ENCODE measurements at places on chromosomes 13 and 19.

DNA sequence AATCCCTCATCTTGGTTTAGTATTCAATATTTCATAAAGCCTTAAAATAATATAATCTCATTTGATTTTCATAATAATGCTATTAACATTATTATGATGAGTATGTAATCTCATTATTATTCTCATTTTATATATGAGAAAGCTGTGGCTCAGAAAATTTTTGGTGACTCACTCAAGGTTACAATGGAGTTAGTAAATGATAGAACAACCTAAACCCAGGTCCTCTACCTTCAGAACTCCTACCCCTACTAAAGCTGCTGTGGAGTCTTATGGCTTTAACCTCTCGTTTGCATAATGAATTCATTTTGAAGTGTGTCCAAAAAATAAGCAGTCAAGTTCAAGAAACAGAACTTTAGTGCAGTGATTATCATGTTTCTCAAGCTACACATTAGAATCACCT is 226.3 kb downstream of the TBC1D4 start:
- no peak for DNase-seq

- no peak for DNase-seq
Observed at GRCh38 chr13:84845907-84846619, 953.2 kb downstream of the SLITRK6 start.

DNA sequence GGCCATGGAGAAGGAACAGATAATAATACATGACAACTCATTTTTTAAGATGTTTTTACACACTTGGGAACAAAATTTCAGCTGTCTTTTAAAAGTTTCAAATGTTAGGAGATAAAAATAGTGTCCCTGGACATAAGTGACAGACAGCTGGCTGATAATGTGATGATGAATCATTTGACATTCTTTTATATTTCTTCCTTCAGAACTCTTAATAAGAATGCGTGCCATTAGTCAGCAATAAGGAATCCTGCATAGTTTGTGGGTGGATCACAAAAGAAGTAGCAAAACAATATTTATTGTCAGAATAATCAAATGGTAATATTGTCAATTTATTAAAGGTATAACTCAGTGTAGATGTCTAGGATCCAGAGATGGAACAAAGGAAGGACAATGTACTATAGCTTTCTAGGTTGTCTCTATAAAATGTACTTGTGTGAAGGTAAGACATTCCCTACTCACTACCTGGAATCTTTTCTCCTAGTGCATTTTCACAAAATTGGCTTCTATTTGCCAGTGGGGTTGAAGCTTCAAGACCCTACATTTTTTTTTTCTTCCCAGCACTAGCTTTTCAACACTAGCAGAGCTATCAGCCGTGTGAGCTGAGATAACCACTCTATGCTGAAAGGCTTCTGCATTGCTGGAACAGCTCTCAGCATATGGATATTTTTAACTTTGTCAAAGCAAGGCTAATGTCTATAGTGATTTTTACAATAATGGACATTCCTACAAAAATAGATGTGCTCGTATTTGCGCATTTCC is 175.6 kb upstream of the SLITRK6 start:
- DNase-seq = no peak

- no peak for DNase-seq
Observed at GRCh38 chr13:96871469-96871868, 122.8 kb downstream of the OXGR1 start.

- peak; percentile 62 for DNase-seq
Observed at GRCh38 chr19:41753159-41753558, 2.2 kb upstream of the CEACAM6 start.

GRCh38 chr13:40043764-40044163 is 388.3 kb downstream of the COG6 start:
- DNase-seq = no peak

DNA sequence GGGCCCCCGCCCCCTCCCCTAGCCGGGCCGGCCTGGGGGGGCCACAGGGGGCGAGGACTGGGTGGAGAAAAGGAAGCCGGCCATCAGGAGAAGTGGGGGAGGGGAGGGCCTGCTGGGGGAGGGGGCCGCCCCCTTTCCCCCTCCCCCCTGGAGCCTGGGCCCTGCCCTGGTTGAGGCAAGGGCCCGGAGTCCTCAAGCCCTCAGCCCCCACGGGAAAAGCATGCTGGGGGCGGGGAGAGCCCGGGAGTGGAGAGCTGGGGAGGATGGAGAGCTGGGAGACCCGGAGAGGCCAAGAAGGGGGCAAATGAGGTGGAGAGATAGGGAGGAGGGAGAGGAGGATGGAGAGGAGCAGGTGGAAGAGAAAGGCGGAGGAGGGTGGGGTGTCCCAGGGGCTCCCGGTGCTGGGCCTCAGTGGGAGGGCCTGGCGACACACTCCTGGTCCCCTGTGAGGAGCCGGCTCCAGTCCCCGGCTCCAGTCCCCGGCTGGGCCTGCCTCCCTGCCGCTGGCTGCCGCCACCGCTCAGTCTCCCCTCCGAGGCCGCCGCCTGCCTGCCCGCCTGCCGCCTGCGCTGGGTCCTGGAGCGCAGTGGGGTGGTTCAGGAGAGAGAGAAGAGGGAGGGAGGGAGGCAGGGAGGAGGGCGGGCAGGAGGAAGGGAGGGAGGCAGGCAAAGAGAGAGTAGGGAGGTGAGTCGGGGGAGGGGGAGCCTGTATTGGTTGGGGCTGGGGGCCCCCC is at the start of gene GRIK5:
TSS of gene GRIK5 (minus strand) at position 588 of the 733 bp plus-strand sequence. CDS start 4,436 bp downstream, outside the sequence.
- DNase-seq = no peak

- no peak for DNase-seq
Observed at GRCh38 chr13:114241918-114242317, 7.2 kb downstream of the CDC16 start.

DNA sequence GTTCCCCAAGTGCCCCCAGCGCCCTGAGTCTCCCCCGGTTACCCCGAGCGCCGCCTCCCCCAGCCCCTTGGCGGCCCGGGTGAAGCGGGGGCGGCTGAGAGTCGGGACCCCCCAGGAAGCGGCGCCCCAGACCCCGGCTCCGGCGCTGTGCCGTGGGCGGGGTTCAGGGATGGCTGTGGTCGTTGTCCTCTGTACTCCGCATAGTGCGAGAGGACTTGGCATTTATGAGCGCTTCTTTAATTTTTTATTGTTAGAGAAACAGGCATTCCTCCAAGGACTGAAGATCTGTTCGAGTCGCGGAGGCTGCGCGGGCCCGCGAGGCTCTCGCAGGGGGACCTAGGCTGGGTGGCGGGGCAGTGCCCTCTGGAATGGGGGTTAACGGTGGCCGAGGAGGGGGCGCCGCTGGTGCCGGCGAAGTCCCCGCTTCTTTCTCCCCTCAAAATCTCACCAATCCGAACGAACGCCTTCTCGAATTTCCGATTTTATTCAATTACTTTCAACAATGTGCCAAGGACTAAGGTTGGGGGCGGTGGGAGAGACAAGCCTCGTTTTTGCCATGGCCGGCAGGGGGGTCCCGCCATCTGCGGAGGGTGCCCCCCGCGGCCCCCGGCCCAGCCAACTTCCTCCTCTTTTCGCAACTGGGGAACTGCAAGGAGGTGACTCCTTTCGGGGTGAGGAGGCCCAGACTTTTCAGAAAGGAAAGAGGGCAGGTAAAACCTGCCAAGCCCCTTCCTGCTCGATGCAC is 596 bp upstream of the GJB2 start:
- no peak for DNase-seq

- no peak for DNase-seq
Observed at GRCh38 chr19:35852029-35852780, at the start of gene NPHS1. Gene NPHS1 (minus strand): TSS chr19:35852504. CDS start chr19:35851837, 667 bp downstream.

DNA sequence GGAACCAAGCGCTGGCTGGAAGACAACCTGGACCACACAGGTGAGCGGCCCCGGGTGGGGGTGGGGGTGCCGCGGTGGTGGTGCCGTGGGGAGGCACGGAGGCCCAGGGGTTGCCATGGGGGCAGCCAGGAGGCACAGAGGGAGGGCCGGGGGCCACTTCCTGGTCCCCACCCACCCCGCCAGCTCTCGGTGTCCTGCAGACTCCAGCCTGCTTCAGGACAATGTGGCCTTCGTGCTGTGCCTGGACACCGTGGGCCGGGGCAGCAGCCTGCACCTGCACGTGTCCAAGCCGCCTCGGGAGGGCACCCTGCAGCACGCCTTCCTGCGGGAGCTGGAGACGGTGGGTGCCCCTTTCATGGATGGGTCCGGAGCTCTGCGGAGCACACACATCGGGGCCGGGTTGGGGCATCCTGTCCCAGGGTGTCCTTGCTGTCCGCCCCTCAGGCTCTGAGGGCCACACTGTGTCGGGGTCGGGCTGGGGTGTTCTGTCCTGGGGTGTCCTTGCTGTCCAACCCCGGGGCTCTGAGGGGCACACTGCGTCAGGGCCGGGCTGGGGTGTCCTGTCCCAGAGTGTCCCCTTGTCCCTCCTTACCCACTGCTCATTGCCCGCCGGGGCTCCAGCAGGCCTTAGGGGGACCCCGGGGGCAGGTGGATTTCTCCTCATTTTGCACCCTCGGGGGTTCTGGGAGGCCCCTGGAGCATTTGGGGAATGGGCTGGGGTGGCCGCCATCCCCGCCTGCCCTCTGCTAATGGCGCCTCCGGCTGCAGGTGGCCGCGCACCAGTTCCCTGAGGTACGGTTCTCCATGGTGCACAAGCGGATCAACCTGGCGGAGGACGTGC is 18.3 kb downstream of the NCLN start:
- DNase-seq = no peak

- no peak for DNase-seq
Observed at GRCh38 chr19:9751446-9751845, 17.1 kb downstream of the ZNF846 start.

- peak; percentile 32 for DNase-seq
Observed at GRCh38 chr19:30666301-30666803, 294.2 kb downstream of the ZNF536 start.

- no peak for DNase-seq
Observed at GRCh38 chr13:97352815-97353214, 81.2 kb upstream of the RAP2A start.

GRCh38 chr13:32911506-32911905 is 104.7 kb upstream of the KL start:
- peak; percentile 24 for DNase-seq

DNA sequence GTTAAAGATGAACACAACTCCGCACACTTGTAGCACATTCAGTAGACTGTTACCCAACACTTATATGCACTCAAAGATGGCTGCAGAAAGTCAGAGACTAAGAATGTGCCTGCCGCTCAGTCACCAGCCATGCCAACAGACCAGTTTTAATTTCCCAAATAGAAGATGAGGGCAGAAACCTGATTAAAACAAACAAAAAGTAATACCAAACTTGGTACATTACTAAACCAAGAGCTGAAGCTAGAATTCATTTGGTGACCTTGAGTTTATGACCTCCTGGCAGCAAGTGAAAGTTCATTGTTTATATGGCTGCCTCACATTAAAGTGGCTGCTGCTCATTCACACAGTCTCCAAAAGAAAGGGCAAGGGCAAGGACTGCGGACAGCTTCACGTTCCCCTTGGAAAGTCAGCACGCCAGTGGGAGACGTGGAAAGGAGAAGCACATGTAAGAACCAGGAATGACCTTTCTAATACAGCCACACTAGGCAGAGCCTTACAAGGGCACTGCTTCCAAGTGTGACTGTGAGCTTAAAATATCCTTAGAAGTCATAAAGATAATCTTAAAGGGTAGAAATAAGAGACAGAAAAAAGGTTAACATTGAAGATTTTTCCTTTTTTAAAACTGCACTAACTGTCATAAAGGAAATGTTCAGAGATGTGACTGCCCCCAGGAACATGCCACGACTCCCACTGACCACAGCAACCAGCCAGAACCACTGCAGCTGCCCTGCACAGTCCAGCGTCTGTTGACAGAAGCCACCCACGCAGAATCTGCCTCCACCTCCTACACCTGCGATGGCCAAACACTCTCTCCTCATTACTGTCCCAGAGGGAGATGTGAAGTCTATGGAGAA is 73.5 kb downstream of the STK24 start:
- no peak for DNase-seq

GRCh38 chr13:103255587-103256301 is 189.5 kb upstream of the SLC10A2 start:
- no peak for DNase-seq

- DNase-seq = no peak
Observed at GRCh38 chr13:96650301-96650886, 343.9 kb downstream of the OXGR1 start.

GRCh38 chr13:46633416-46633815 is 80.4 kb downstream of the LRCH1 start:
- no peak for DNase-seq

DNA sequence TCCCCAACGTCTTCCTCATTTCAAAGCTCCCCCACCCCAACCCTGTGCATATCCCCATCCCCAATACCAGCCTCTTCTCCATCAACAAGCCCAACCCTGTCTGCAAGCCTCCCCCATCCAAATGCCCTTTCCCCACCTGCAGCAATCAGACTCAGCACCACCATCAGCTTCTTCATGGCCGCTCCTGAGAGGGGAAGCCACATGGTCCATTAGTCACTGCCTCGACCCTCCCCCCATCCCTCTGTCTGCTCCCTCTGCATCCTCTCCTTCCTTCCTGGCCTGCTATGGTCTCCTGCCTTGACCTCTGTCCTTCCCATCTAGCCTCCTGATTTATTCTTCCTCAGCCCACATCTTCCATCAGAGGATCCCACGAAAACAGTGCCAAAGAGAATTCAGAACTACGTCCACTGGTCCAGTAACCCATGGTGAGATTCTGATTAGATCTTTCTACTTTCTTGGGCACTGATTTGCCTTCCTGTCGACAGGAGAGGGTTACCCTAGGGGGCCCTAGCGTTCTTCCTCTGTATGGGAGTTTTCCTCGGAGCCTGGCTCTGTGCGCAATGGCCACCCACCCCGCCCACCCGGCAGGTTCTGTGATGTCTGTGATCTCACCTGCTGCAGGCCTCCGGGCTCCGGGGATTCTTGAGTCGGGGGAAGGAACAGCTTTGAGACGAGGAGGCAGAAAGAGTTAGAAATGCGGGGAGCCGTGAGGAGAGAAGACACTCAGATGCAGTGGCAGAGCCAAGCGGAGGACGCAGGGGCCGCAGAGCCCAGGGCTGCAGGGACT is 1.3 kb downstream of the KLK6 start:
- DNase-seq = no peak

- DNase-seq = no peak
Observed at GRCh38 chr13:26185720-26186117, 36.4 kb downstream of the RNF6 start.

- peak; percentile 47 for DNase-seq
Observed at GRCh38 chr19:8335343-8336071, 7.6 kb downstream of the KANK3 start.

DNA sequence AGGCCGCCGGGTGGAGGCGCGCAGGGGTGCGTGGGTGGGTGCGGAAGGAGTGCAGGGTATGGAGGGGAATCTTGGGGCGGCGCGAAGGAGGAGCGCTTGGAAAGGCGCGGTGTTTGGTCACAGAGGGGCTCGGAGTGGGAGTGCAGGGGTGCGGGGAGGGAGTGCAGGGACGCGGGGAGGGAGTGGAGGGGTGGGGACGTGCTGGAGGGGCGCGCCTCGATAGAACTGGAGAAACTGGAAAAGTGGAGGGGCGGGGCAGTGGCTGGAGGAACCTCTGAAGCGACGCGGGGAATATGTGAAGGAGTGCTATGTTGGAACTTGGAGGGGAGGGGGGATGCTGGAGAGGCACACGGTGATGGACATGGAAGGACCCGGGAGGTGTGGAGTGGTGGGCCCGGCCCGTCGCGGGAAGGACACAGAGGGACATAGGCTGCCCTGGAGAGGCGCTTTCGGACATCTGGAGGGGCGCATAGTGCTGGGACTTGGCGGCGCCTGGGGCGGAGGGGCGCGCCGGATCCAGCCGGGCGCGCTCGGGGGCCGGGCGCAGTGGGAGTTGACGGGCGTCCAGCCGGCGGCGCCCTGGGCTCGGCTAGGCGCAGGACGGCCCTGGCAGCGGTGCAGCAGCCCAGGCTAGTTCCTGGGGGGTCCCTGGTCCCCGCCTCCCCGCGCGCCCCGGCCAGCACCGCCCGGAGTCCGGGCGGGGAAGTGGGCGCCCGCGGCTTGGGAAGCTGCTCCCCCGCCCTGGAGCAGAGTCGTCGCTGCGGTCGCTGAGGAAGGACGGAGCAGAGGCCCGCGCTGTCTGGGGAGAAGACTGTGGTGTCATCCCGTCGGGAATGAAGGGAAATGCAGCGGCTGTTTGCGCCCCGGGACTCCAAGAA is 20.8 kb upstream of the SGCG start:
- no peak for DNase-seq

Data from germinal center (tissue), 1 donor.